ENCODE measurements at places on chromosomes 2 and 18. TPM values are rescaled to one million over a fixed set of nuclear protein-coding genes. Genes with fewer than 3 reads are reported as not detected.

The IL37 gene
- not detected for total RNA-seq

The SERPINB11 gene
- not detected for total RNA-seq

GRCh38 chr2:95049961-95050360 lies 24.5 kb downstream of the MAL start:
- DNase-seq = no peak

DNA sequence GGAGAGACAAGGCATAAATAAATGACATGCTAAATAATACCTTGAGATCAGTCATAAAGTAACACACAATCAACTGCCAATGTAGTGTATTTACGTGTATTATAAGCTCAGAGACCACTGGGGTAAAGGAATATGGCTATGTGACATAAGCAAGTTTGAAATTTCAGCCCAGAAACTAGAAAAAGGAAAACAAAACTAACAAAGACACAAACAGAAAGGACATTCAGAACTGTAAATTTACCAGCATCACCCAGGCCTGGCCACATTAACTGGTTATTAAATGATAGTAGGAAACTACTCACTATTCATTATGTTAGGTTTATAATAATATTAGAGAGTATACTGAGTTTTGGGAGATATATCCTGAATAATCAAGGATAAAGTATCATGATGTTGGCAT lies 98.8 kb downstream of the METTL8 start:
- no peak for DNase-seq

DNA sequence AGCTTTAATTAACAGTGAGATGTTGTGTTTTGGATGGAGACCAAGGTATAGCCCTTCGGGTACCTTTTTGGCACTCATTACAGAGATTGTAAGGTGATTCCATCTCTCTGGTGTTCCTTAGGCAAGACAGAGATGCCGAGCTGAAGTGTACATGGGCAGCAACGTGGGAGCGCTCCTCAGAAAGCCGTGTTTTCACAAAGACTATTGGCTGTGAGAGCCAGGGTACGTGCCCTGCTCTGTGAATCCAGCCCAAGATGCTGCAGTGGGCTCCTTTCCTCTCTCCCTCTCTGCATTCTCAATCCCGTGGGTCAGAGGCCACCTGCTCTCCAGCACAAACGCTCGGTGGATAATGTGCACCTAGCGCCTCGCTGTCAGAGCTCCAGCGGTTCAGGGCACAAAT lies 203.0 kb upstream of the EPHA4 start:
- no peak for DNase-seq

- DNase-seq = peak; percentile 72
Measured at GRCh38 chr2:95345563-95346230, 48.5 kb downstream of the KCNIP3 start.

Data from A172 (cell line).